ENCODE measurements at places on chromosomes 5 and 9.

- DNase-seq: no peak
Measured at GRCh38 chr9:113409883-113410206, 630 bp downstream of the POLE3 start.

- no peak for DNase-seq
Measured at GRCh38 chr5:96692441-96692840, 30.3 kb downstream of the CAST start.

- DNase-seq: no peak
Measured at GRCh38 chr9:72633966-72634365, 112.6 kb downstream of the TMC1 start.

GRCh38 chr5:132138260-132138659, 64.7 kb downstream of the CSF2 start:
- no peak for DNase-seq

DNA sequence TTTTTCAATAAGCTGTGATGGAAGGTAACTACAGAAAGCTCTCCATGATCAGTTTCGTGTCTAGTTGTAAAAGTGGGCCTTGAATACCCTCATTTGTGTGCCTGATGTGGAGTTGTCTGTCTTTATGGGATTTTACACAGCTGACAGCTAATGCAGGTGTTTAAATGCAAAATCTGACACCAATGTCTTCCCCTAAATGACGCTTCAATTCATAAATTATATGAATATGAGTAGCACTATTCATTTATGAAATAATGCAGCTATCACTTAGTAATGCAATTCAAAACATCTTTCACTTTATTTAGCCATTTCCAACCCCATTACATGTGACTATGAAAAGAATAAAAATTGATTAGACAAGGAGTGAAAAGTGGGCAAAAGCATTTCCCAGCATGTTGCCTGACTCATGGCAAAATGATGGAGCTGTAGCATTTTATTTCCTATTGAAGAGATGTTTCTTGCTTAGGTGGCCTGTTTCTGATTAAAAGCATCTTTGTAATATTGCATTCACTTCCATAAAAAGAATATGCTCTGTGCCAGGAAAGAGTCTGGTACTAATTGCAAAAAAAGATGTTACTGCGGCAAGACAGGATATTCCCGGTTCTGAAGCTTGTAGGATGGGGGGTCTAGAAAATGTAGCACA, 116.7 kb upstream of the HAPLN1 start:
- no peak for DNase-seq

DNA sequence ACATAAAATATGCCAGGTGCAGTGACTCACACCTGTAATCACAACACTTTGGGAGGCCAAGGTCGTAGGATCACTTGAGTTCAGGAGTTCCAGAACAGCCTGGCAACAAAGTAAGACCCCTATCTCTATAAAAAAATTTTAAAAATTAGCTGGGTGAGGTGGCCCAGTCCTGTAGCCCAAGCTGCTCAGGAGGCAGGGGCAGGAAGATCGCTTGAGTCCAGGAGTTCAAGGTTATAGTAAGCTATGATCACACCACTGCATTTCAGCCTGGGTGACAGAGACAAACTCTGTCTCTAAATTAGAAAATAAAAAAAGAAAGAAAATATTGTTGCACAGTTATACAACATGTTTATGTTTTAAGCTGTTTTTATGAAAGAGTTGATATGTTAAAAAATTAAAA, 6.8 kb downstream of the CENPK start:
- no peak for DNase-seq

DNA sequence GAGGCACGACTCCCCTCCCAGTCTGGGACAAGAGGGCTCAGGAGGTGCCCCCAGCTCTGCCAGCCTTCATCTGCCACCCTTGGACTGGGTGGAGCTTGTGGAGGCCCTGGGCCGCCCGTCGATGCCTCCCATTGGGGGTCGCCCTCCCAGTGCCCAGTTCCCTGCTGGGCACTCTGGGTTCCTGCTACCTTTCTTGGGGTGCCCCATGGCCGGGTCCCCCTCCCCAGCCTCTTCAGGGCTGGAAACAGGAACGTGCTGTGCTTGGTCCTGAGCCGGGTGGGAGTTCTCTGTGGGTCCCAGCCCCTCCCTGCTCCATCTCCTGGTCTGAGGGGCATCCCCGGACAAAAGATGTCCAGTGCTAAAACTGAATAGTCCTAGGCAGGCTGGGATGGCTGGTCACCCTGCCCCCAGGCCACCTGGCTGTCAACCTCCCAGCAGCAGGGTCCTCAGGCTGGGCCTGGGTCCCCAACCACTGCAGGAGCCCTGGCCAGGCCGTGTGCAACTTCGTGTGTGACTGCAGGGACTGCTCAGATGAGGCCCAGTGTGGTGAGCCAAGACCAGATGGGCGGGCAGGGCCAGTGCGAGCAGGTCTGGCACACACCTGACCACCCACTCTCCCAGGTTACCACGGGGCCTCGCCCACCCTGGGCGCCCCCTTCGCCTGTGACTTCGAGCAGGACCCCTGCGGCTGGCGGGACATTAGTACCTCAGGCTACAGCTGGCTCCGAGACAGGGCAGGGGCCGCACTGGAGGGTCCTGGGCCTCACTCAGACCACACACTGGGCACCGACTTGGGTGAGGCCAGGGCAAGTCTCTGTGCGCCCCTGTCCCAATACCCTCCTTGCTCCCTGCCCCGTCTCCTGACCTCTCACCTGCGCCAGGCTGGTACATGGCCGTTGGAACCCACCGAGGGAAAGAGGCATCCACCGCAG, 784 bp downstream of the MAMDC4 start:
- no peak for DNase-seq

DNA sequence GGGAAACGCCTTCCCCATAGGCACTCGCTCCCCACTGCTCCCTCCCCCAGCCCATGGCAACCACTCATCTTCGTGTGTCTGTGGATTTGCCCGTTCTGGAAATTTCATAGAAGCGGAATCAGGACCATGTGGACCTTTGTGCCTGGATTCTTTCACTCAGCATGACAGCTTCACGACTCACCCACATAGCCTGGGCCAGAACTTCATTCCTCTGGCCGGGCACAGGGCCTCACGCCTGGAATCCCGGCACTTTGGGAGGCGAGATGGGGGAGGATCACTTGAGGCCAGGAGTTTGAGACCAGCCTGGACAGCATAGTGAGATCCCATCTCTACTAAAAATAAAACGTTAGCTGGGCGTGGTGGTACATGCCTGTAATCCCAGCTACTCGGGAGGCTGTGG, 12.1 kb upstream of the DIPK1B start:
- no peak for DNase-seq

- DNase-seq: no peak
Measured at GRCh38 chr5:141077826-141078225, 16.6 kb upstream of the PCDHB2 start.

GRCh38 chr9:107779731-107780130, 290.2 kb upstream of the KLF4 start:
- DNase-seq: no peak

Data from H9 (cell line).